ENCODE measurements at places on chromosomes 11 and 22. TPM values are rescaled to one million over a fixed set of nuclear protein-coding genes. Genes with fewer than 3 reads are reported as not detected.

- H3K27me3 ChIP-seq: no peaks in the 10 kb centered on the region
- H3K4me1 ChIP-seq: no peaks in the 10 kb centered on the region
- no peak for DNase-seq
- H3K4me3 ChIP-seq: no peak overlapping the region
- H3K27ac ChIP-seq: no peak overlapping the region
- H3K36me3 ChIP-seq: no peaks in the 10 kb centered on the region
Observed at GRCh38 chr11:73358071-73358470, 18.1 kb upstream of the RELT start.

DNA sequence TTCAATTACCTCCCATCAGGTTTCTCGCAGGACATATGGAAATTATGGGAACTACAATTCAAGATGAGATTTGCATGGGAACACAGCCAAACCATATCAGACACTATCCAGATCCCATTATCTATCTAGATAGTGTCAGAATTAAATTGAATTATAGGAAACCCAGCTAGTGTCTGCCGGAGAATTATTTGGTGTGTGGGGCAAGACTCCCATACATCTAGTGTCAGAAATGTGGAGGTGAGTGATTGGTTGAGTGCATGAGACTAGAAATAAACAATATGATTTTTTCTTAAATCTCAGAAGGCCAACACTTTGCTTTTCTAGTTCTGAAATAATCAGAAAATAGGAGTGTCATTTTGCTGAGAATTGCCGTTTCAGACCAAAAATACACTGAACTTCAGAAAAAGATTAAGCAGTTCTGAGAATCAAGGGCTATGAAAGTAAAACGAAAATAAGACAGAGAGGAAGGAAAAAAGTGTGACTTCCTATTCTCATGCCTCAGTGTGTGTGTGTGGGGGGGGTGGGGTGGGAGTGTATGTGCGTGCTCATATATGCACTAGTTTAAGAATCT, 21.3 kb downstream of the CASP12 start:
- no peaks in the 10 kb centered on the region for H3K36me3 ChIP-seq
- no peak overlapping the region for H3K4me3 ChIP-seq
- H3K27ac ChIP-seq: peak overlapping the region; percentile 70
- H3K27me3 ChIP-seq: no peaks in the 10 kb centered on the region
- no peak for DNase-seq

- no peak for DNase-seq
- H3K27me3 ChIP-seq: no peaks in the 10 kb centered on the region
- H3K4me3 ChIP-seq: no peak overlapping the region
- H3K36me3 ChIP-seq: no peaks in the 10 kb centered on the region
- no peak overlapping the region for H3K27ac ChIP-seq
Observed at GRCh38 chr11:88861618-88862017, 204.2 kb downstream of the GRM5 start.

DNA sequence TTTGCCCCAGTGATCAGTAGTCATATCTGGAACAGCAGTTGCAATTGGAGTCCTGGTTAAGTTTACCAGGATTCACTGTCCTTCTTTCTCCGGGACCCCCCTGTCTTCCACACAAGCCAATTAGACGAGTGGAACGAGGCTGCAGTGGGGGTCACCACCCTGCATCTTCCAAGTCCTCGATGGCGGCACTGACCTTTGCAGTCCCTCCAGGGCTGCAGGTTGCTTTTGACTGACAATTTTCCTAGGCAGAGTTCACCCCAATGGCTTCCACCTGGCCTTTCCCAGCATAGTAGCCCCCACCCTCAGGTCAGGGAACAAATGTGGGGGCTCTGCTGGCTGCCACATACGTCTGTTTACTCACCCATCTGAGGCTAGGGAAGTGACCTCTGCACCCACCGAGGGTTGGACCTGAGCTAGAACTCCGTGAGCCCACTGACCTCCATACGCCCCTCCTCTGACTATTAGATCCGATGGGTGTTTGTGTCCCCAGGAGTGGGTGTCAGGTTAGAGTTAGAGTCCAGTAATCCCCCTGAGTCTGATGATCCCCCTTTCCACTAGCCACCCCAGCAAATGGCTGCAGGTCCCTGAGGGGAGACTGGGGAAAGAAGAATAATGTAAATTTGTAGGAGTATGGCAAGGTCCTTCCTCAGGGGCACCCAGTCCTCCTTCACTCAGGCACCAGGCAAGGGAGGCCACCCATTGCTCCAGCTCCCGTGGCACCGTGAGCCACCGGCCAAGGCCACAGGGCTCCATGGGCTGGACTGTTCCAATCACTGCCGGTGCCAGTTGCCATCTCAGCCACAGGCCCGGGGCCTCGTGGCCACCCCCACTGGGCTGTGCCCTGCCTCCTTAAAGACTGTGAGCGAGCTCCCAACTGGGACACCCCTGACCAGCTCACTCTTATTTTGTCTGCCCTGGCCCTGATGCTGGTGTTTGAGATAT, 5.5 kb downstream of the C11orf21 start:
- H3K27ac ChIP-seq: no peak overlapping the region
- no peaks in the 10 kb centered on the region for H3K27me3 ChIP-seq

DNA sequence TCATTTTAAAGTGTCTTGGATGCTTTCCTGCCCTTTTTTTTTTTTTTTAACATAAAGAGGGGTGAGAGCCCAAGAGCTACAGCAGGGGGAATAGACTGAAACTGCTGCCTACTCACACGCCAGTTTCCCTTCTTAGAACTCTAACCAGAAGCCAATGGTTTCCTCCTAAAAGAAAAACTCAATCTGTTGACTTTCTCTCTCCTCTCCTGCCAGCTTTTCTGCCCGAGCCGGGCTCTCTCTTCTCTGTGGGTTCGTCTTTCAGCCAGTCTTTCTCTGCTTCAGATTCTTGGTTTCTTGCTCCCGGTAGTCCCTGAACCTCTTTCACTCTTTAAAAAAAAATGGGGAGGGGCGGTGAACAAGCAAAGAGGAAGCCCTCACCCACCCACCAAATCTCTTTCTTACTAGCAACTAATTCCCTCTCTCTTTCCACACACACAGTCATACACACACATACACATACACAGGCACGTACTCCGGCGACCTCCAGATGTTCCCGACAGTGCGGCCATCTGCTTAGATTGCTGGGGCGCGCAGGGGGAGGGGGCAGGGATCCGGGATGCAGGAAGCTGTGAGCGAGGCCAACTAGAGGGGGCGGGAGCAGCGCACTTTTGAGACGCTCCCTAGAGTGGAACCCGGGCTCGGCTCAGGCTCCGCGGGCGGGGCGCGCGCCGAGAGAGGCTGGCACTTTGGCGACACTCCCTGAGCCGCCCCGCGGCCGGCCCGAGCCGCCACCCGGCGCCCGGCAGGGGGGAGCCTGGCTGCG, 444 bp upstream of the TSKU start:
- DNase-seq: no peak
- peaks cover 9% of the 10 kb centered on the region for H3K27me3 ChIP-seq
- peaks cover 12% of the 10 kb centered on the region for H3K4me1 ChIP-seq
- no peak overlapping the region for H3K27ac ChIP-seq
- H3K4me3 ChIP-seq: no peak overlapping the region

DNA sequence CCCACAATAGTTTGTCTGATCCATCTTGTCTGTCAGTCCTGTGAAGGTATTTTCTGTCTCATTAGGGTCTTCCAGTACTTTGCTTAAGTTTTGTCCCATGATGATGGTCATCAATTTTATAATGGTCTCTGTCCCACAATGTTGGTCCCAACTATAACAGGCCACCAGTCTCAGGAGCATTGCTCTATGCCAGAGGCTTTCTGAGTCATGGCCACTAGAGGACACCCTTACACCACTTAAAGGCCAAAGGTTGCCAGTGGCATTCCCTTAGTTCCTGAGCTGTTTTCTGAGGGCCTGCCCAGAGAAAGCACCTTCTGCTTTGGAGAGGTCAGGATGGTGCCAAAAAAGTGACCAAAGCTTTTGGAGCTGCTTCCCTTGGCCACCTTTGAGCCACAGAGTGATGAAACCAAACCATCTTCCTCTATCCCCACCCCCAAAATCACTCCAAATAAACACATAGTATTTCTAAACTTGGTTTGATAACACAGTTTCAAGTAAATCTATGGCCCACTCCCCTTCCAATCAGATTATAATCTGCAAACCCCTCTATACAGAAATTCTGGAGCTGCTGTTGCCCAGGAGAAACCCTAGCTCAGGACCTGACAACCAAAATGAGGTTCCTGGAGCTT, 19.3 kb downstream of the EIF3F start:
- H3K4me3 ChIP-seq: no peak overlapping the region
- H3K27ac ChIP-seq: no peak overlapping the region
- no peaks in the 10 kb centered on the region for H3K4me1 ChIP-seq
- no peaks in the 10 kb centered on the region for H3K36me3 ChIP-seq
- H3K27me3 ChIP-seq: no peaks in the 10 kb centered on the region

The SPINDOC gene
- total RNA-seq: 21.1 TPM

The CCDC87 gene
- 0.49 TPM for total RNA-seq

The FLRT1 gene
- total RNA-seq: not detected

Data from natural killer cell (primary cell).